Naive thymus-derived CD4-positive, alpha-beta T cell (primary cell): ENCODE measurements at places on chromosomes 11 and 22.
A peak's percentile ranks its signal among the peaks of the same experiment; 100 is the strongest.

- no peak overlapping the region for H3K4me3 ChIP-seq
- no peak for DNase-seq
- H3K27ac ChIP-seq = no peak overlapping the region
- no peaks in the 10 kb centered on the region for H3K36me3 ChIP-seq
- no peaks in the 10 kb centered on the region for H3K4me1 ChIP-seq
- no peaks in the 10 kb centered on the region for H3K27me3 ChIP-seq
These were observed 11.0 kb upstream of the TMEM121B start for GRCh38 chr22:17132112-17132511.

GRCh38 chr11:75149766-75150465 is 991 bp upstream of the SLCO2B1 start:
- H3K4me3 ChIP-seq = no peak overlapping the region
- DNase-seq = no peak
- no peak overlapping the region for H3K27ac ChIP-seq
- H3K36me3 ChIP-seq = no peaks in the 10 kb centered on the region
- no peaks in the 10 kb centered on the region for H3K4me1 ChIP-seq

GRCh38 chr11:28674433-28675103 is 566.4 kb downstream of the METTL15 start:
- no peak overlapping the region for H3K4me3 ChIP-seq
- H3K27me3 ChIP-seq = no peaks in the 10 kb centered on the region
- no peaks in the 10 kb centered on the region for H3K36me3 ChIP-seq
- H3K4me1 ChIP-seq = no peaks in the 10 kb centered on the region
- no peak for DNase-seq

- no peaks in the 10 kb centered on the region for H3K36me3 ChIP-seq
- no peak overlapping the region for H3K4me3 ChIP-seq
- no peaks in the 10 kb centered on the region for H3K4me1 ChIP-seq
- no peak overlapping the region for H3K27ac ChIP-seq
These were observed 136.9 kb upstream of the ZC3H12C start for GRCh38 chr11:109956124-109956793.

- no peaks in the 10 kb centered on the region for H3K4me1 ChIP-seq
- DNase-seq = no peak
- H3K4me3 ChIP-seq = no peak overlapping the region
- no peaks in the 10 kb centered on the region for H3K36me3 ChIP-seq
These were observed 1201.2 kb downstream of the TBC1D22A start for GRCh38 chr22:47963660-47964059.

- H3K4me1 ChIP-seq = no peaks in the 10 kb centered on the region
- H3K36me3 ChIP-seq = no peaks in the 10 kb centered on the region
- DNase-seq = no peak
- H3K4me3 ChIP-seq = no peak overlapping the region
- no peaks in the 10 kb centered on the region for H3K27me3 ChIP-seq
These were observed 45.6 kb downstream of the LRRC4C start for GRCh38 chr11:41413843-41414242.

GRCh38 chr22:43859621-43860020 is 2.7 kb downstream of the SULT4A1 start:
- no peaks in the 10 kb centered on the region for H3K36me3 ChIP-seq
- no peaks in the 10 kb centered on the region for H3K27me3 ChIP-seq
- no peak overlapping the region for H3K27ac ChIP-seq
- H3K4me1 ChIP-seq = no peaks in the 10 kb centered on the region
- no peak overlapping the region for H3K4me3 ChIP-seq
- no peak for DNase-seq

GRCh38 chr22:21929253-21929652 is 23.4 kb downstream of the PPM1F start:
- no peak overlapping the region for H3K4me3 ChIP-seq
- H3K4me1 ChIP-seq = no peaks in the 10 kb centered on the region
- H3K27ac ChIP-seq = no peak overlapping the region
- H3K27me3 ChIP-seq = no peaks in the 10 kb centered on the region
- peaks cover 73% of the 10 kb centered on the region for H3K36me3 ChIP-seq

GRCh38 chr11:118238929-118239328 is 13.2 kb downstream of the MPZL3 start:
- no peak for DNase-seq

DNA sequence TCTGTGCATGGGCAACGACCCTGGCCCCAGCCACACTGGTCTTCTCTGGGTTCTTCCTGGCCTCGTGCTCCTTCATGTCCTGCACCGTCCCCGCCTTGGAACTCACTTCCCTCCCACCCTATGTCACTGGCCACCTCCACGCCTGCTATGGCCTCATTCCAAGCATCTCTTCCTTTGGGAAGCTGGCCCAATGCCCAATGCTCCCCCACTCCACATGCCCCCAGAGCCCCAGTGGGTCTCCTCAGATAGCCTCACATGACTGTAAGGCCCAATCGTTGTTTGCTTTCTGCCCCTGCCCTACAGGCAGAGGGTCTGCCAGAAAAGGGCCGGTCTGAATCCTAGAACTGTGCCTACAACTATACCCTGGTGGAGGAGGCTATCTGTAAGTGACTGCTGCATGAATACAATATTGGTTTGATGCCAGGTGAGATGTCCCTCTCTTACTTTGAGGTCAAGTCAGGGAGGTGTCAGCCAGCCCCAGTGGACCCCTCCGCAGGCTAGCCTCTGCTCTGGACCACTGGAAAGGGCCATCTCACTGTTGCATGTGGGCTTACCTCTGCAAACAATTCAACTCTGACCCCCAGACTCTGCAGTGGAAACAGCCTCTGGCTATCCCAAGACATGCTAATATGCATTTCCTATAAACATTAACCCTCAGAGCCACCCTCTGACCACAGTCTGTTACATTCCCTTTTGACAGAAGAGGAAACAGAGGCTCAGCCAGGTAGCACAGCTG is 2.1 kb upstream of the GNAZ start:
- DNase-seq = no peak
- H3K36me3 ChIP-seq = no peaks in the 10 kb centered on the region
- no peaks in the 10 kb centered on the region for H3K27me3 ChIP-seq
- H3K4me3 ChIP-seq = no peak overlapping the region
- no peak overlapping the region for H3K27ac ChIP-seq

DNA sequence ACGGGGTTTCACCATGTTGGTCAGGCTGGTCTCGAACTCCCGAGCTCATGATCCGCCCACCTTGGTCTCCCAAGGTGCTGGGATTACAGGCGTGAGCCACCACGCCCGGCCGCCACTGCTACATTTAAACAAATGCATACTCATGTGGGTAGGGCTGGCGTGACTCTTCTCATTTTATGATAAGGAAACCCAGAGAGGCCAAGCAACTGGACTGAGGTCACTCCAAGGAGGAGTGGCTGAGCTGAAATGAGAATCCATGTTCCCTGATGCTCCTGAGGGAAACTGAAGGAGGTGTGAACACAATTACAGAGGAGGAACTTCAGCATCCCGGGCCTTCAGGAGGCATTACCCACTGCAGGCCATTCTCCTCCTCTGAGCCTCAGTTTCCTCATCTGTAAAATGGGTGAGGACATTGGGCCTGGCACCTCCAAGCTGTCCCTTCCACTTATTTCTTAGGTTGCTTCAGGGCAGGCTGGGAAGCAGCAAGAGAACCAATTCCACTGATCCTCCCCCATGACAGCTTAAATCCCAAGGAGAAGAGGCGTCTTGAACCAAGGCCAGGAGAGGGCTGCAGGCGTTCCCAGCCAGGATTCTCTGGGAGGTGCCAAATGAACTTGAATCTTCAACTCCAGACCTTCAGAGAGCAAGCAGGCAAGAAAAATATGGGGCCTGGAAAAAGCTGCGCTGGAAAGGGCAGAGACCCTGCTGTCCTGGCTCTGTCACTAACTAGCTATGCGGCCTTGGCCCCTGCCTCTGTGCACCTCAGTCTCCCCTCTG is 2.9 kb downstream of the TST start:
- no peak overlapping the region for H3K27ac ChIP-seq
- peaks cover 4% of the 10 kb centered on the region for H3K4me1 ChIP-seq
- DNase-seq = no peak
- no peaks in the 10 kb centered on the region for H3K36me3 ChIP-seq
- H3K27me3 ChIP-seq = peaks cover 8% of the 10 kb centered on the region

DNA sequence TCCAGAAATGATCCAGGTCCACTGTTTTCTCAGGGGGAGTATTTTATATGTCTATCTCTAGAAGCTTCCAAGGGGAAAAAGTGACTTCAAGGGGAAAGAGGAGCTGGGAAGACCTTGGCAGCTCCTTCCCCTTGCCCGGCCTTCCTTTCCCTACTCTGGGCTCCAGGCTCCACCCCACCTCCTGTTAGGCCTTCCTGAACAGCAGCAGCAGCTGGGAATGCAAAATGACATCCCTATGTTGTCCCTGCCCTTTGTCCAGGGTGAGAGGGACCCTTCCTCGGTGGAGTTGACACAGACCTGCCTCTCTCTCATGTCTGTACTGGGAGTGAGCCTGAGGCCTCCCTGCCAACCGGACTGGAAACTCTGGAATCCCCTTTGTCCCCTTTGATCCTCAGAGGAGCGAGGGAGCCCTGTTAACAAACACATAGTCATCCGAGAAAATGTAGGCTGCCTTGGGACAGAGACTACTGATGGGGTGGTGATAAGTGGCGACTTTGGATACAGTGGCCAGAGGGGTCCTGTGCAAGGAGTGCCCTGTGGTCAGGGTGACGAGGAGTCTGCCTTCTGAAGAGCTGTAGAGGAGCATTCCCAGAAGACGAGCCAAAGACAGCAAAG is 9.0 kb upstream of the MALAT1 start:
- H3K27me3 ChIP-seq = no peaks in the 10 kb centered on the region
- H3K4me1 ChIP-seq = no peaks in the 10 kb centered on the region
- DNase-seq = no peak
- H3K36me3 ChIP-seq = no peaks in the 10 kb centered on the region

GRCh38 chr11:79080551-79080950 is 360.3 kb downstream of the TENM4 start:
- no peak for DNase-seq
- H3K27me3 ChIP-seq = no peaks in the 10 kb centered on the region
- H3K4me1 ChIP-seq = no peaks in the 10 kb centered on the region
- no peaks in the 10 kb centered on the region for H3K36me3 ChIP-seq

GRCh38 chr11:62054484-62055121 is 69.2 kb upstream of the INCENP start:
- H3K27me3 ChIP-seq = no peaks in the 10 kb centered on the region
- DNase-seq = peak; percentile 47
- H3K4me1 ChIP-seq = no peaks in the 10 kb centered on the region
- no peaks in the 10 kb centered on the region for H3K36me3 ChIP-seq
- H3K27ac ChIP-seq = no peak overlapping the region
- H3K4me3 ChIP-seq = no peak overlapping the region

DNA sequence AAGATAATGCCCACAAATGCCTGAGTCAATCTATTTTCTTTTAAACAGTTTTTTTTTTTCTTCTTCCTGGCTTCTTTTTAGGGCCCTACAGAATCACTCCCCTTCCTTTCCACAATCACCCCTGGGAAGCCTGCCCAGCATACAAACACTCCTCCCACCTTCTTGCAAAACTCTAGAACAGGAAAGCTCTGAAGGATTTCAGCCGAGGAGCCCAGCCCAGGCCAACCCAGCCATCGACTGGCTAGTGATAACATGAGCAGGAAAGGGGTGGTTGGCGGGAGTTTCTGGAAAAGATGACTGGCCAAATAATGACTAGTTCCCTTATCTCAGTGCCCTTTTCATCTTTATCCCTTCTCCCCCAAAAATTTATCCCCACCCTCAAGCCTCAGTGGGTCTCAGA is 68.2 kb downstream of the USP35 start:
- H3K4me3 ChIP-seq = no peak overlapping the region
- no peak for DNase-seq
- no peaks in the 10 kb centered on the region for H3K4me1 ChIP-seq

DNA sequence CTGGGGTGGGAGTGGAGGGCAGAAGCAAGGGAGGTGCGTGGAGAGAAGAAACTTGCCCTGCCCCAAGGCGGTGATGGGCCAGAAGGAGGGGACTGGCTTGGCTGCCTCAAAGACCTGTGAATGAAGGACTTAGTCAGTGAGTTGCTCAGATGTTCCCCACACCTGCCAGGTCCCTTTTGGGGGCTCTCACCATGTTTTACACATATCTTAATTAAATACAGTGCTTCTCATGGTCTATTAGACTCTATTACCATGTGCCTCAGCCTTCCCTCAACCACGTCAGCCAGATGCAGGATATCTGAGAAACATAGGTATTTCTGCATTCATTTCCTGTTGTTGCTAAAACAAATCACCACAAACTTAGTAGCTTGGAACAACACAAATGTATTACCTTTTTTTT is 429.5 kb downstream of the BUD13 start:
- H3K4me3 ChIP-seq = no peak overlapping the region
- no peak for DNase-seq
- no peaks in the 10 kb centered on the region for H3K36me3 ChIP-seq
- no peaks in the 10 kb centered on the region for H3K27me3 ChIP-seq
- no peaks in the 10 kb centered on the region for H3K4me1 ChIP-seq

DNA sequence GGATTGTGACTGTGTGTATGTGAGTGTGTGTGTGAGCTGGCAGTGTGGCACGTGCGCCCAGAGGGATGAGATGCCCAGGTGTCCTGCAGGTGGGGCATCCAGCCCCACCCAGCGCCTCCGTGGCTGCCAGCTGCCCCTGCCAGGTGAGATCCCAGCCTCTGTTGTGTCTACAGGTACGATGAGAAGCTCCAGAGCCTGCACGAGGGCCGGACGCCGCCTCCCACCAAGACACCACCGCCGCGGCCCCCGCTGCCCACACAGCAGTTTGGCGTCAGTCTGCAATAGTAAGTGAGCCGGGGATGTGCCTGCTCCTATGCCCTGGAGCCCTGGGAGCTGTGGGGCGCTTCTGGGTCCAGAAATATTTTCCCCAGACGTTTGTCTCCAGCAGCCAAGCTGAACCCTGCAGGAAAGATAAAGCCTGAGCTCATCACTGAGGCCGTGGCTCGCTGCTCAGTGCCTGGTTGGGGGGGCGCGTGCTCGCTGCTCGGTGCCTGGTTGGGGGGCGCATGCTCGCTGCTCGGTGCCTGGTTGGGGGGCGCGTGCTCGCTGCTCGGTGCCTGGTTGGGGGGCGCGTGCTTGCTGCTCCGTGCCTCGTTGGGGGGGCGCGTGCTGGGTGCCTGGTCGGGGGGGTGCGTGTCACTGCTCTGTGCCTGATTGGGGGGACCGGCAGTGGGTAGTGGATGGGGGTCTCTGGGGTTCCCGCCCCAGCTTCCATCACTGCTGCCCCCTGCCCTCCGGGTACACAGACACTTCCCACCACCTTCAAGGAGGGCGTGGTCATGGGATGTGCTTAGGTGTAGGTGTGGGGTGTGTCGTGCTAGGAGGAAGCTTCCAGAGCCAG is 73.2 kb downstream of the ARHGAP8 start:
- no peak overlapping the region for H3K27ac ChIP-seq
- H3K4me3 ChIP-seq = no peak overlapping the region
- DNase-seq = no peak
- H3K4me1 ChIP-seq = no peaks in the 10 kb centered on the region
- H3K36me3 ChIP-seq = no peaks in the 10 kb centered on the region
- H3K27me3 ChIP-seq = no peaks in the 10 kb centered on the region

- no peaks in the 10 kb centered on the region for H3K36me3 ChIP-seq
- H3K27me3 ChIP-seq = no peaks in the 10 kb centered on the region
- DNase-seq = peak; percentile 49
- H3K4me3 ChIP-seq = no peak overlapping the region
- H3K27ac ChIP-seq = peak overlapping the region; percentile 30
These were observed 3.4 kb downstream of the TIMM10 start for GRCh38 chr11:57527056-57527631.

- H3K27me3 ChIP-seq = no peaks in the 10 kb centered on the region
- no peaks in the 10 kb centered on the region for H3K36me3 ChIP-seq
- no peak overlapping the region for H3K4me3 ChIP-seq
These were observed 281.9 kb upstream of the ISX start for GRCh38 chr22:34784056-34784455.

- H3K27ac ChIP-seq = no peak overlapping the region
- no peaks in the 10 kb centered on the region for H3K36me3 ChIP-seq
- H3K27me3 ChIP-seq = peaks cover 6% of the 10 kb centered on the region
- H3K4me1 ChIP-seq = no peaks in the 10 kb centered on the region
- peak overlapping the region; percentile 17 for H3K4me3 ChIP-seq
These were observed 758 bp downstream of the GALNT18 start for GRCh38 chr11:11620921-11621572.
